ENCODE measurements at places on chromosomes 7 and 10.

GRCh38 chr7:149422914-149423301 lies 38.0 kb downstream of the ZNF777 start:
- no peak for DNase-seq

DNA sequence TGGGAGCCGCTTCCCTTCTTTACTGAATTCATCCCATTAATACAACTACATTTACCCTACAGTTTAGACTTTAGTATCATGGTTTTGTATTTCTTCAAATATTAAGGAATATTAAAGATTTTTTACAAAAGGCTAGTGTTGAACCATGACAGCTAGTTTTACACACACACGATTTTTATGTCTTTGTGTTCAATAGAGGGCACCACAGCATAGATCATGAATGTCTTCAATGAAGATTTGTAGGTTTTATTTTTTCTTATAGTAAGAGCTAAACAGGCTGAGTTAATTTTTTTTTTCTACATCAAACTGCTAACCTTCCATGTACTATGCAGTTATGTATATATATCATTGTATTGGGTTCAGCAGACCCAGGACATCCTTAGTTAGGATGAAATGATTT lies 76.9 kb downstream of the SNX10 start:
- DNase-seq: no peak

GRCh38 chr7:83032195-83032594 lies 130.5 kb downstream of the PCLO start:
- DNase-seq: no peak

GRCh38 chr10:108545921-108546320 lies 1377.4 kb downstream of the XPNPEP1 start:
- no peak for DNase-seq

- DNase-seq: no peak
Observed at GRCh38 chr7:44460325-44460724, 30.1 kb downstream of the NUDCD3 start.

DNA sequence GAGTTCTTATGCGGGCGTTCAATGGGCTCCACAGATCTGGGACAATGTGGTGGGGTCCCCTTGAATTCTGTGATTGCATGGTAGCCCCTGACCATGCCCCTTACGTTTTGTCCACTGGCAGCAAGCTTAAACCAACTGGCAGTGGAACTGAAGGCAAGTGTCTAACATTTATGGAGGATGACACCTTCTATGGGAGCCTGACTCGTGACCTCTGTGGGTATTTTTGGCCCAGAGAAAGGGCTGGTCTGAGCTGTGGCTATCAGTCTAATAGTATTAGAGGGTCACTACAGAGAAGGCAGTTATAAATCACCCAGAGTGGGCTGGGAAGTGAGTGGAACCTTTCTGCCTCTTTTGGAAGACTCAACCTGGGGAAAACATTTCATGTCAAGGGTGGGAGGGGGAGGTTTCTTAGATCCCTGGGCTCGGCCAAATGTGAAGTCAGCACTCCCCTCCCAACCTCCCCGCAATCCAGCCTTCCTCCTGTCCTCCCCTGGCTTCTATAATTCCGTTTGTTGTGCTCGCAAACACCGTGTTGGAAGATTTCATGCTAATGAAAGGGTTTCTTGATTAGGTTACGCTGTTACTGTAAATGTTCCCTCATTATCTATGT lies 322.7 kb downstream of the RPS24 start:
- DNase-seq: no peak

GRCh38 chr7:120775755-120776154 lies 82.2 kb downstream of the TSPAN12 start:
- DNase-seq: no peak

DNA sequence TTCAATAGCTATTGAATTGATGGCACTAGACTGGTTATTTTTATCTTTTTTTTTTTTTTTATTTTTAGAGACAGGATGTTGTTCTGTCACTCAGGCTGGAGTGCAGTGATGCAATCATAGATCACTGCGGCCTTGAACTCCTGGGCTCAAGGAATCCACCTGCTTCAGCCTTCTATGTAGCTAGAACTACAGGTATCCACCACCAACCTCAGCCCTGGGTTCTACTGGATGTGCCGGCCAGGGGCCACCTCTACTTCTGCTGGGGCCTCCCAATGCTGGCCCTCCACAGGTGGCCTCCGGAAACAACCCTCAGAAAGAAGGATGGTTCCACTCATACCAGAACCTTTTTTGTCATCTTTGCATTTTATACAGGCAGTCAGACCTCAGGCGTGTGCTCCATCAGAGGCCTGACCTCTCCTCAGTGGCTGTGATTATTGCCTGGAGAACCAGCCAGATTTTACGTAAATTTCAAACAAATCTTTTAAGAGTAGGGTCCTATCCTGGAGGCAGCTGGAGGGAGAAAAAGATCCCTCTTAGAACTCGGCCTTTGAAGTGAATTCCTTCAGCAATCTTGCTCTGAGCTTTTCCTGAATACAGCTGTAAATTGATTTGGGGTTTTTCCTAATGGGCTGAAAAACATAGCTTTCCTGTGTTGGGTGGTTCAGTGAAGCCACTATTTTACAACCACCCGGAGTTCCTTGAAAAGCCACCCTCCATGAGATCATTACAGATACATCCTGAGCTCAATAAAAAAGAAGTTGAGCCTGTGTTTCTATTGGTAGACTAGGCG lies 110.0 kb downstream of the SPAG6 start:
- no peak for DNase-seq

DNA sequence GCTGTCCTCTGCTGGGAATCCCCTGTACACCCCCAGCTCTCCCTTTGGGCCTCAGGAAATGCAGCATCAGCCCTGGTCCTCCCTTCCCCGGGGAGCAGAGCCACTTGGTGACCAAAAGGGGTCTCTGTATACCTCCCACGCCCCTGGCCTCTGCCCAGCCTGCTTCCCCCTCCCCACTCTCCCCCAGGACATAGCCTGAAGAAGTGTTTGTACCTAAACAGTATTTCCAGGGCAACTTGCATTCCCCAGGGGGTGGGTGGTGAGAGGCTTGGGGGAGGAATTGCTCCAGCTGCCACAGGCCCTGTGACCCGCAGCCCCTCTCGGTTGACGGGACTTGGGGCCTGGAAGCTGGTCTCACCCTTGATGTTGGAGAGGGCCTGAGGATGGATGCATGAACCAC lies 39.3 kb downstream of the TMEM270 start:
- no peak for DNase-seq

DNA sequence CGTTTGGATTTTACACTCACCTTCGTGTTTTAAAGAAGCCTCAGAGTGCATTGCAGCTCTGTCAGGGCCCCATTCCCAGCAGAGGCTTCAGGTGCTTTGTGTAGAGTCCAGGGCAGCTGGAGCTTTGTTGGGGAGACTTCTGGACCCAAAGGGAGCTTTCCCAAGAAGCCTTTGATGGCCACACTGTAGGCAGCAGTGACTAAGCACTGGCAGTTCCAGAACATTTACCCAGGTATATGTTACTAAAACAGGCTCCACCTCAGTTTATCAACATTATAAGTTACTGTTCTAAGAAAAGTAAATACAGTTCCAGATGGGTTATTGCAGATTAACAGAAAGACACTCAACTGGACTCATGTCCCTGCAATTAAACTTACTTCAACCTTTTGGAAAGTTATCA lies 66.8 kb downstream of the LANCL2 start:
- DNase-seq: no peak

GRCh38 chr7:98617960-98618418 lies 904 bp downstream of the NPTX2 start:
- DNase-seq: no peak

DNA sequence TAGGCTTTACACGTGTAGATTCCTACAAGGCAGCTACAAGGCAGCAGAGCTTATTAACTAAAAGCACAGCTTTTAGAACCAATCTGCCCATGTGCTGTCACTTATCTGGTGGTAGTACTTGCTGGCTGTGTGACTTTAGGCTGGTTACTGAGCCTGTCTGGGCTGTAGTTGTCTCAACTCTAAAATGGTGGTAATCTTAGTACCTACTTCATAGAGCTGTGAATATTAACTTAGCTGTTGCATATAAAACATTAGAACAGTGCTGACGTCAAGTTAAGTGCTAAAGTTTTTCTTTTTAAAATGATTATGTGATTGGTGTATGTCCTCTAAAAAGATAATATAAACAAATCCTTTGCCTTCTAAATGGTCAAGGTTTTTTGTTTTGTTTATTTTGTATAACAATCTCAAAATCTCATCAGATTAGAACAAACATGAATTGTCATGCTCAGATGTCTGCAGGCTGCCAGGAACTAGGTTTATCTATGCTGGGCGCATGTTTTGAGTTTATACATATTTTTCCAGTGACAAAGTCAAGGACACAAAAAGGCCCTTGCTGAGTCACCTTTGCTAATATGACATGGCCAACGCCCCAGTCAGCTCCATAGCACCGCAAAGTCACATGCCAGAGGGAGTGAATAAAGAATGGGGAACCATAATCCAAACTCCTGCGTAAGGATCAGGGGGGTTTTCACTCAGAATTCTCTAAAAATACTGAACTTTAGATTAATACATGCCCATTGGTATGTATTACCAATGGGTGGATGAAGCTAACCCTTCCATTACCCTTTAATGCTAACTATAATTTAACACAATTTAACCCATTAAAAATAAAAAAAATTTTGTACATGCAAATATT lies 39.8 kb upstream of the ARL4A start:
- peak; percentile 68 for DNase-seq

- DNase-seq: no peak
Observed at GRCh38 chr10:101464599-101464998, 110.6 kb downstream of the BTRC start.

GRCh38 chr7:89332026-89332425 lies 536.5 kb upstream of the TEX47 start:
- DNase-seq: no peak

DNA sequence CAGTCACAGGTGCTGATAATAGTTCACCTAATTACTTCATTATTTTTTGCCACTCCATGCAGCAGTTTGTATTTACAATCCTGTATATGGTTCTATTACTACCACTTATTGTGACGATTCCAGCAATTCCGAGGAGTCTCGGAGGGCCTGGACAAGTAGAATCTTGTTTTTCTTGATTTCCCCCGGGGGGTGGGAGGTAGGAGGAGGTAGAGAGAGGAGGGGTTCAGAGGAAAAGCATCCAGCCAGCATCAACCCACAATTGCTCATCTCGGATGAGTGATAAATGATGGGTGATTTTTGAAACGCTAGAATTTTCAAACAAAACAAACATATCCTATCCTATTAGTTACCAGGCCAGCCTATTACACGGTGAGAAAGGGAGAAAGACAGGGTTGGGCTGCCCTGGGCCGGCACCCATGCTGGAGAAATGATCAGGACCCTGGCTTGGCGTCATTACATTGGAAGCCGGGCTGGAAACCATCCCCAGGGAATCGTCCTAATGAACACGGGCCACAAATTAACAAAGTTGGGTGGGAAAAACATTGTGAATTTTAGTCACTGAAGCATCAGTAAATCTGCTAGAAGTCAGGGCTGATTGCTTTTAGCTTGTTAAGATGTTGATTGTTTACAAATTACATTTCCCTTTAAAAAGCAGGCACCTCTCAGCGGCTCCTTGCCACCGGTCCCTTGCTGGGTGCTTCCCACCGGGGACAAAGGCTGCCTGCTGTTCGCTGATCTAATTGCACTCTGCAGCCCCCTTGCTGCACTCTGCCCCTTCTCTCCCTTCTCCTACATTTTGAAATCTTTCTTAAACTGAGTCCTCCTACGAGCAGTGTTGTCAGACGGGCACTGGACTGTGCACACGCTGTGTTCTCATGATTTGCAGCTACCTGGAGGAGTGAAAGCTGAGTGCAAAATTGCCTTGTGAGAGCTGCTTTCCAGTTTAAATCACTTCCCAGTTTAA lies 95.5 kb downstream of the FAM204A start:
- DNase-seq: peak; percentile 10

GRCh38 chr7:127367679-127368078 lies 24.8 kb downstream of the ZNF800 start:
- no peak for DNase-seq
